ENCODE measurements at places on chromosomes 7 and 10.

- no peak for DNase-seq
Measured at GRCh38 chr10:125343983-125344382, 183.6 kb upstream of the CTBP2 start.

DNA sequence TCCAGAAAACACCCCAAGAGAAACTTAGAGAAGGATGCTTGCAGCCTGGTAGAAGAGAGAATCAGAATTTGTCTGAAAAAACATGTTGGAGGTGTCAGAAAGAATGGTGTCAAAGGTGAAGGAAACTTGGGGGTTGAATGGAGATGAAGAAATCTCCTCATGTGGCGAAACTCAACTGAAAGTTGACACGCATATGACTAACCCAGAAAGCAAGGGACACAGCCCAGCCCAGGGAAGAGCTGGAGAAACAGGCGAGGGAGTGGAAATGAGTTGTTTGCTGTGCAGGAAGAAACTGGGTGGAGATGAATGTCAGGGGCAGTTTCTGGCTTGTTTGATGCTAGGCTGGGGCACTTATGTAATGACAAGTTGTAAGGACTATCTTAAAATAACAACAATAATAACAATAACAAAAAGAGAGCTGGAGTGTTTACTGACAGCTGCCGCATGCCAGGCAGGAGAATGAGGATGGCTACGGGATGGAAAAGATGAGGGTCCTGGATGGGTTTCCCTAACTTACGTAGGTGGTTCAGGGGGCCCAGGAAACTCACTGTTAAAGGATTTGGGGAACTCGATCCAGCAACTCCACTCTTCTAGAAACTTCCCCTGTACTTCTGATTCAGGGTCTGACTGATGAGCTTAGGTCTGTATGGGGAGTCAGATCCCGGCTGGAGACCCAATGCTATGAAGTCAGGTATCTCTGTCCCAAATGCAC lies 57.4 kb downstream of the MAP3K8 start:
- no peak for DNase-seq

DNA sequence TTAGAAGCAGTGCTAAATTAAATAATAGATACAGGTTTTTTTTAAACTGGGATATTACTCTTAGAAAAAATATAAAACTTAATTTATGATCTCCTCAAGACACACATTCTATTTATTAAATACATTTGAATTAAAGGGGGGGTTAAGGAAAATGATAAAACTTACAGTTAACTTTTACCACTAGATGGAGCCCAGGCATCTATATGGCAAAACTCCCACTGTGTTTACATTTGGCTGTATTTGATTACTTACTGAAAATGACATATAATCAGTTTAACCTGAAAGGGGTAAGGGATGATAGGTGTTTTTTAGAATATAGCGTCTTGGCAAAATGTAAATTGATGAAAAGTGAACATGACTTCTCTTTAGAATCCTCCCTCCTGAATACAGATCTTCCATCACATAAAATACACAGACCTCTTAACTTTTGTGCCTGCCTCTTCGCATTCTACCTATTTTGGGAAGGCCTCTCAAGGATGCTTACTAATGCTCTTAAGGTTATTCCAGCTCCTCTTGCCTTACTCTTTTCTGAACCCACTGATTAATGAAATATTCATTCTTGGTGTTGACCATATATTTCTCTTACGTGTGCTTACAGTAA lies 235.7 kb downstream of the AGMO start:
- DNase-seq = no peak

DNA sequence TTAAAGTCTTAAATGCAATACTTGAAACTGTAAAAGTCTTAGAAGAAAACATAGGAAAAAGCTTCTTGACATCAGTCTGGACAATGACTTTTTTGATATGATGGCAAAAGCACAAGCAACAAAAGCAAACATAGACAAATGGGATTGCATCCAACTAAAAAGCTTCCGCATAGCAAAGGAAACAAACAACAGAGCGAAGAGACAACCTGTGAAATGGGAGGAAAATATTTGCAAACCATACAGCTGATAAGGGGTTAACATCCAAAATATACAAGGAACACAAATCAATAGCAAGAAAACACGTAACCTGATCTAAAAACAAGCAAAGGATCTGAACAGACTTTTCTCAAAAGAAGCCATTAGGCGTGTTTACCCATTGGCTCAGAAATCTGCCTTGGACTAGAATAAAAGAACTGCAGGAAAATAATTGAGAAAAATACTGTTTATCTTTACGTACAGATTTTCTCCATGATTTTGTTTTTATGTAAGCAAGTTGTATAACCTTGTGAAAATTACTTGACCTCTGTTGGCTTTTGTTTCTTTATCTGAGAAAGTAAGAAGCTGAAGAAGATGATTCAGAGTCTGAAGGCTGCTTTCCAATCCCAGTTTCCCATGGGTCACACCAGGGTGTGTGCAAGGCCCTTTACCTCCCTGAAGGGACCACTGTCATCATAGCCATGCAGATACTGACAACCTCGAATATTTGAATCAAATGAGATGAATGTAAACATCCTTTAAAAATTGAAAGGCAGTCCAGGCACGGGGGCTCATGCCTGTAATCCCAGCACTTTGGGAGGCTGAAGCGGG lies 99.1 kb upstream of the LANCL2 start:
- DNase-seq = no peak

DNA sequence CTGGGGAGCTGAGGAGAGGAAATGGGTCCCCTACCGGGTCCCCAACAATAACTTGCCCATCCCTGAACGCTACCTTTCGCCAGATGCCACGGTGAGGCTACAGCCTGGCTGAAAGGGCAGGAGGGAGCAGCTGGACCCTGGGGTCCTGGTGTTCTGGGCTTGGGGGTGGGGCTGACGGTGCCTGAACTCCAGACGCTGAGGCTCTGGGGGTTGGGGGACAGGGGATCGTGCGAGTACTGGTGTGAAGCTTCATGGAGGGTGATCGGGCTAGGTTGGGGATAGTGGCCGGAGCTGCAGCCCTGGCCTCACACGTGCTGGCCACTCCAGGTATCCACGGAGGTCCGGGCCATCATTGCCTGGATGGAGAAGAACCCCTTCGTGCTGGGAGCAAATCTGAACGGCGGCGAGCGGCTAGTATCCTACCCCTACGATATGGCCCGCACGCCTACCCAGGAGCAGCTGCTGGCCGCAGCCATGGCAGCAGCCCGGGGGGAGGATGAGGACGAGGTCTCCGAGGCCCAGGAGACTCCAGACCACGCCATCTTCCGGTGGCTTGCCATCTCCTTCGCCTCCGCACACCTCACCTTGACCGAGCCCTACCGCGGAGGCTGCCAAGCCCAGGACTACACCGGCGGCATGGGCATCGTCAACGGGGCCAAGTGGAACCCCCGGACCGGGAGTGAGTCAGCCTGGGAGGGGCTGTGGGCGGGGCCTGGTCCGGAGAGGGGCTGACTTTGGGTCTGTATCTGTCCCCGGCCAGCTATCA lies 8.3 kb downstream of the AEBP1 start:
- DNase-seq = no peak

- no peak for DNase-seq
Measured at GRCh38 chr10:73873838-73874215, 528 bp downstream of the CAMK2G start.

DNA sequence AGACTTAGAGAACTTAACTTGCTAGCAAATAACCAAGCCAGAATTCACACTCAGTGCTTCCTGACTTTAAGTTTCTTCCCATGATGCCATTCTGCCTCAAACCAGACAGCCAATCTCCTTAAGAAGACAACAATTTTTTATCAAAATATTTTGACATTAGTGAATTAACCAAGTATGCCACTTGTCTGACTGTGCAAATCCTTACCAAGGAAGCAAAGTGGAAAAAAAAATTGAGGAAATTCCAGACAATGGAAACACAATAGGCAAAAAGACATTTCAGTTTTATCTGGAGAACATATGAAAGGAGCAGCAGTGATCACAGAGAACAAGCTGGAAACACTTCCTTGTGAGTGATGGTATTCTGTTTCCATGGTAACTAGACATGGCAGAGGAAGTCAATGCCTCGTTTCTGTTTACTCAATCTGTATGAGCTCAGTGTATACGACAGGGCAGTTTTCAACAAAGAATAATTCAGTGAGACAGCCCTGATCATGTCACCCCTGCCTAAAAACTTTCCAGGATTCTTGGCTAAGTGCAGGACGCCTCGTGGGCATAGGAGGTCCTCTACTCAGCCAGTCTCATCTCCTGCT lies 114.2 kb downstream of the DYNC1I1 start:
- DNase-seq = no peak

GRCh38 chr7:6202117-6202516 lies 70.3 kb downstream of the CYTH3 start:
- DNase-seq = no peak

- DNase-seq = no peak
Measured at GRCh38 chr7:32092346-32092745, 22.1 kb upstream of the PDE1C start.

DNA sequence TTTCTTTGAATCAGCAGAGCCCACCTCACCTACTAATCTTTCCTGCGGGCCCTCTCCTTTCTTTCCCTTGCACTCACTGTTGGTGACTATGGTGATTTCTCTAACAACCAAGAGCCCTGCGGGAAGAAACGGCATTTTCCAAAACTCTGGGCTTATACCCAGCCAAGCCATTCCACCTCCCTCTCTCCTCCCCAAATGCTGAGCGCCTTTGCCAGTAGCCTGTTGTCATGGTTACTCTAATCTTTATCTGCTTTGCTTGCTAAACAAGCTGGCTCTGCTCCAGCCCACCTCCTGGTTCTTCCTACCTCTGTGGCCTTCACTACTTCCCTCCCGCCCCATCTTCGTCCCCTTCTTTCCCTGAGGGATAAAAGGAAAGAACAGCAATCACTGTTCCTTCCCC lies 86.7 kb downstream of the DGKI start:
- DNase-seq = no peak

- no peak for DNase-seq
Measured at GRCh38 chr7:117828825-117829224, 44.4 kb downstream of the CTTNBP2 start.

- DNase-seq = no peak
Measured at GRCh38 chr7:11313801-11314200, 340.1 kb downstream of the PHF14 start.

DNA sequence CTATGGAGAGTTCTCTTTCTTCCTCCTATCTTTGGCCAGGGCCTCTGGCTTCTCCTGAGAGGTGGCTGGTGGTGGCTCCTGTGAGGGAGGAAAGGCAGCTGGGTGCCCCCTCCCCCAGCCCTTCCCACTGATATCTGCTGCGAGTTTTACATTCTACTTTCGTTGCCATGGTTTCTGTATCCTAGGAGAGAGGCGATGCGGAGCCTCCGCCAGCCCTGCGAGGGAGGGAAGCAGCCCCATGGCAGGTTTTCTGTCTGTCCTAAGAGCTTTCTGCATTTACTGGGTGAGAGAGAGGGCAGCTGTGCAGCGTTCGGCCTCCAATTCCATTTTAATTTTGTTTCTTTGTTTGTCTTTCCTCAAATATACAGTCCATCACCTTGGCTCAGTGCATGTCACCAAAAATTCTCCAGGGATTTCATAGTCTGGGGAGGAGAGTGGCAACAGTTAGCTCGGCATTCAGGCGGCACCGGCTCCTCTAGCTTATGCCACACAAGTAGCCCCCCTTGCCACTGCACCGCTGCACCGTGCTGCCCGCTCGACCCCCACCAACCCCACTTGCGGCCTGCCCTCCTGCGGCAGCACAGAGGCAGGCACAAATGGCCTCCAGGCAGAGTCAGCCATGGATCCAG lies 20.4 kb downstream of the DNAJB12 start:
- no peak for DNase-seq

DNA sequence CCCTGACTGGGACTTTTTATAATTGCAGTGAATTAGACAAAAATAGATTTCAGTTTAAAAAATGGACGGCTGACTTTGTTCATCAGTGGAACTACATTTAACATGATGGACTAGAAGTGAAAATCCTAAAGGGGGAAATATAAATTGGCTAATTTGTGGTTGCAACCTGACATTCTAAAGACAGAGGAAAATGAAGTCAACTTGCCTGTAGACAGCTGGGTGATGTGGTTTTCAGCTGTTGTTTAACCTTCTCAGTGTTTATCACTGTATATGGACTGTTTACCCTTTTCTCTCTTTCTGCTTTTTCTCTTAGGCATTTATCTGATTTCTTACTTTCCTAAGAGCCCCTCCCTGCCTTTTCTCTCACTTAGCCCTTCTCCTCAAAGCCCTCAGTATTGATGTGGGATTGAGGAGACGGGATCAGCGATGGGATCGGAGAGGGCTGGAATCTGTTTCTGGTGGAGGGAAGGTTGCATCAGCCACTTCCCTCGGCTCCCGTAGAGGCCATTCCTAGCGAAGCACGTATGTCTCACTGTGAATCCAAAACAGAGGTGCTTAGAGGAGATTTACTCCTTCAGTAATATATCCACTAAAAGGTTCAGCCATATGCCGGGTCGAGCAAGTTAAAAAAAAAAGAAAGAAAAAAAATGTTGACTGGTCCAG lies 109.0 kb upstream of the KLF6 start:
- no peak for DNase-seq

GRCh38 chr10:26368463-26368862 lies 69.7 kb upstream of the APBB1IP start:
- no peak for DNase-seq

DNA sequence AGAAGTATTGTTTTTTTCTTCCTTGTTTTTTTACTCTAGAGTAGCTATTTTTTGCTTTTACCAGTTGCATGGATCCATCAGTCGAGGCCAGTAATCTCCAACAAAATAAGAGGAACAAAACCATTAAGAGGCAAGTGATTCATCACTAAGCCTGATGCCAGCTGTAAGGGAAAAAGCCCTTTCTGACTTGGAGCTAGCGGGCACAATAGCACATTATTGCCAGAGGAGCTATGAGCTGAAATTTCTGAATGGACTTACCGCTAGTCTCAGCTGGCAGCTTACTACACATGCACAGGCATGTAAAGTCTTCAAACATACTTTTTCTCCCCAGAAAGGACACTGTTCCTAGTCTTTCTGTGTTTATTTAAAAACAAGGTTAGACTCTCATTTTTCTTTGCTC lies 41.6 kb upstream of the PTPRZ1 start:
- DNase-seq = no peak

- DNase-seq = no peak
Measured at GRCh38 chr7:106591146-106591545, 69.8 kb downstream of the CCDC71L start.

DNA sequence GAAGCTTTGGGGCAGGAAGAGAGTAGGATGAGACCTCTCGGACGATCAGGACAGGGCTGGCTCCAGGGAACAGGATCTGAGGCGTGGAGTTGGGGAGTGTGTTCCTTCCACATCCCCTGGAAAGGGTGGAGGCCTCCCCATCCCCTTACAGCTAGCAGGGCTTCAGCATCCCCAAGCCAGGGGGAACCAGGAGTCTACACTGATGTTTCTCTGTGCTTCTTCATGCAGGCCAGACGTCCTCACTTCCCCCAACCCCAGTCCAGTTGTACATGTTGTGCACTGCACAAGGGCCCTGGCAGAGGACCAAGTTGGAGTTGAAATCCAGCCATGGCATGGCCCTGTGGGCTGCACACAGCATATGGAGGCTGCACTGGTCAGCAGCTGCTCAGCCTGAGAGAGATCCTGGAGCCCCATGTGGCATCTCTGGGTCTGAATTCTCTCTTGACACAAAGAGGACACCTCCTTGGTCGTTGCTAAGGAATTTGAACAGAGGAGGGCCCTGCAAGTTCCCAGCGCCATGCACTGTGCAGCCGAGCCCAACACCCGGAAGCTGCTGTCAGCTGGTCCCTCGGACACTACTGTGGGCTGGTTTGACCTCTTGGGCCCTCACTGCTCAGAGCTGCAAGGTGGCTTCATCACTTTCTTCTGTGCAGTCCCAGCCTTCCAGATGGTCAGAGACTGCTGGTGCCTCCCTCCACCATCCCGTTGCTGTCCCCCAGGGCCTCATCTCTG lies 181.1 kb downstream of the DNAJB6 start:
- DNase-seq = no peak
